ENCODE measurements at places on chromosomes 6 and 20.

DNA sequence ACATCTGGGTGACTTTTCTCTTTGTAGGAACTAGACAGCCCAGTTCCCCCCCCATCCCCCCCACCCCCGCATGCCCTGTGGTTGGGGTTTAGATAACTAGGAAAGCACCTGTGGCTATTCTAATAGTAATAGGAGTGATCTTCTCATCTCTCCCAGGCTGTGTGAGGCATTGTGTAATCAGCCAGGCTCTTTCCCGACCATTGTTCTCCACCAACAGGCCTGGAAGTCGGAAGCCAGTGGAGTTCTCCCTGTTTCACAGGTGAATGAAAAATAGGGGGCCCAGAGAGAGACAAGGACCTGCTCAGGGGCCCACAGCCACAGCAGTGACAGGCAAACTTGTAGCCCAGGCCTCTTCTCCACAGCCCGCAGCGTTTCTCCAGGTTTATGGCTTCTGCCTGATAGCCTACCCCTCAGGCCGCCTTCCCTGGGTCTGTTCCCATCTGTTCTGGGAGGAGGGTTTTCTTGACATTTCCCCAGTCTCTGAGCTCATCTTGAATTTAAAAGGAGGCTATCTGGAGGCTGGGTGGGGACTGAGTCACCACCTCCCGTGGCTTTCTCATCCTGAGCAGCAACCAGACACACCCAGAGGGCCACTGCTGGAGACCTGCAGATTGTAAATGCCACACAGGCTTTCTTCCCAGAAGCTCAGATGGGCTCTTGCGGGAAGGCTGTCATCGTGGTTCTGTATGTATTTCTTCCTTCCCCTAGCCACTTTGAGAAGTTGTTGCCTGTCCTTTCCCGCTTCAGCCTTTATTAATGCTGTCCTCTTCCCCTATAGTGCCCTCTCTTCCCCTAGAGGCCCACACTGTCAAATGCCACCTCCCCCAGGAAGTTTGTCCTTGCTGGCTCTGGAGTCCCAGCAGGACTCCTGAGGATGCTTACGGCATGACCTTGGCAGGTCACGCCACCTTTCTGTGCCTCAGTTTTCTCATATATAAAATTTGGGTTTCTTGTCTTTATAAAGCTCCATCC, 75.9 kb upstream of the MYL9 start:
- no peak for DNase-seq

DNA sequence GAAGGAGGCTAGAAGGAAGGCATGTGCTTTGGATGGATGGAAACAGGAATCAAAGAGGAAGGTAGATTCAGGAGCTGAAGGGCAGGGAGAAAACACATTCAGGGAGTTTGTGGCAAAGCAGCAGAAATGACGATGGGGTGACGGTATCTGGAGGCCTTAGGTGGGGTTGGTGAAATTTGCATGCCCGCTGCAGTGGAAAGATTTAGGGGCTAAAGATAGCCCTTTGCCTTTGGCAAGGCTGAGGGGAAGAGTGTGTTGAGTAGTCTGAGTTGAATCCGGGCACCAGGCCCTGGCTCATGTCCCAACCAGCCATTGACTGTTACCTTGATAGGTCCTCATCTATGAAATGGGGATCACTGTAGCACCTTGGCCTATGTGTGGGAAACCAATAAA, 1.3 kb downstream of the GZF1 start:
- no peak for DNase-seq

GRCh38 chr6:53960311-53960710, 150.9 kb upstream of the MLIP start:
- no peak for DNase-seq

DNA sequence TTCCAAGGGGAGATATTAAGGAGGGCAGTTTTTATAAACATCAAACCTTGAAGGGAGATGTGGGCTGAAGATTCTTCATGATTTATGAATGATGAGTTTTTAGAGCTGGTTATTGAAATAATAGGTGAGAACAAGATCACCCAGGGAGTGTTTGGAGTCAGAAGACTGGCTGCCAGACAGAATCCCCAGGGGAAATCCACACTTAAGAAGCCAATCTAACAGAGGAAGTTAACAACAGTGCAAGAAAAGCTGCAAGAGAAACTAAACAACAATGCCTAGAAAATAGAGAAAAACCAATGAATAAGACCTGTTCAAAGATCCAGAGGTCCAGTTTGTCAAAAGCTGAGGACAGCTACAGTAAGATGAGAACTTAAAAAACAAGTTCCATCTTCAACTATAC, 167.9 kb upstream of the MAN1A1 start:
- no peak for DNase-seq

- DNase-seq, result no peak
These were observed 18.1 kb upstream of the ILRUN start for GRCh38 chr6:34714663-34715062.

- no peak for DNase-seq
These were observed 94.4 kb upstream of the ZNF217 start for GRCh38 chr20:53688085-53688484.

DNA sequence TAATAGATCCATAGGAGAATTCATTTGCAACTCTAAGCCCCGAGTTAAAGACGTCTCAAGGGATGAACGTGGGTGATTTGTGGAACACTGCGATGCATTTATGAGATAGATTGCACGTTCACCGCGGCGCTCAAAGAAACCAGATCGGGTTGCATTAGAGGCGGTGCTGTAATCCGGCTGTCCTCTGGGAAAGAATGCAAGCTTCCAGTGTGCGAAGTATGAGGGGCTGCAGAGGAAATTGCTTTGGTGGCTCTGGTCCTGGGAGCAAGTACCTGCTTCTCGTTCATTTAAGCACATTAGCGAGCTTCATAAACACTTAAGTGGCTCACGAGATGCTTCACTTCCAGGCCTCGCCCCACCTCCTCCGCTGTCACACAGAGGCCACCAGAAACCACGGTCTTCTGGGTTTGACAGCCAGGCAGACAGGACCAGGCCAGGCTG, 182.3 kb downstream of the CDH4 start:
- no peak for DNase-seq

- no peak for DNase-seq
These were observed 74.3 kb upstream of the RCAN2 start for GRCh38 chr6:46565531-46565930.

DNA sequence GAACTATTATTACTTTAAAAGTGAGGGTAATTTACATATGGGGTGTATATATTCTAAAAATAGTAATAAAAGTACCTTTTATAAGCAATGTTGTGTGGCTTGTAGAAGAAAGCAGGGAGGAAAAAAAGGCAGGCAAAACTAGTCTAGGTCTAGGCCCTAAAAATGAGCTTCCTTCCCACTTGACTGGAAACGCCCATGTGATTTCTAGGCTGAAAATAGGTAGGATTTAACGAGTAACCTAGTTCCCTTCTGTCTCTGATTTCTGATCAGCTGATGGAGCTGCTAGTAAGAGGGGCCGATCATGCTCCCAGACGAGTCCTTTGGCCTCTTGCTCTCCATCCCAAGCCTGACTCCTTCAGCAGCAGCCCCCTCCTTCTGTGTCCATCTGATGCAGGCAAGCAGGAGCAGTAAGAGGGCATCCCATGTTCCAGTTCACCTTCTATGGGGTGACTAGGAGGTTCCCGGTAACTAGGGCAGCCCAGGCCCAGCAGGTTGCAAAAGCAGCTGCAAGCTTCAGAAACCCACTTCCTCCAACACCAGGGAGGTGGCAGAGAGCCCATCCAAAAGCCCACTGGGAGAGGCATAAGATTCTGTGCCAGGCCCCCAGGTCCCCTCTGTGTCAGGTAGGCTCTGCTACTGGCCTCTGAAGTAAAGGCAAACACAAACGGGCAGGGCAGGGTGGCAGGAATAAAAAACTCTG, 24.4 kb downstream of the TBC1D20 start:
- DNase-seq, result no peak

- DNase-seq, result no peak
These were observed 103.6 kb downstream of the PDE7B start for GRCh38 chr6:135955099-135955498.

DNA sequence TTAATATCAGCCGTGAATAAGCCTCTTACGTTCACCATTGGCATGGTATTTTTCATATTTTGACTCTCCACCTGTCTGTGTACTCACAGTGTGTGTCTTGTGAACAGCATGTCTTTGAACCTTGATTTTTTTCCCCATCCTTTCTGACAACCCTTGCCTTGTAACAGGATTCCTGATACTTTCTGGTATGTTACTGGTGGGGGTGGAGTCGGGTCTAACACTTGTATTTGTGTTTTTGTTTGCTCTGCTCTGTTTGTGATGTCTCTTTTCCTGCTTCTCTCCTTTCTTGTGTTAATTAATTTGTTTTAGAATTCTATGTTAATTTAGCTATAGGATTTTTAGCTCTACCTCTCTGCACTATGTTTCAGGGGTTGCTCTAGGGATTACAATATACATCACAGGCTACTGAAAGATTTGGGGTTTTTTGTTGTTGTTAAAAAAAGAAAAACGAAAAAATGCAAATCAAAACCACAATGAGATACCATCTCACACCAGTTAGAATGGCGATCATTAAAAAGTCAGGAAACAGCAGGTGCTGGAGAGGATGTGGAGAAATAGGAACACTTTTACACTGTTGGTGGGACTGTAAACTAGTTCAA, 245.1 kb downstream of the CDH4 start:
- no peak for DNase-seq

GRCh38 chr20:38134427-38135270, 30.4 kb downstream of the TGM2 start:
- no peak for DNase-seq

DNA sequence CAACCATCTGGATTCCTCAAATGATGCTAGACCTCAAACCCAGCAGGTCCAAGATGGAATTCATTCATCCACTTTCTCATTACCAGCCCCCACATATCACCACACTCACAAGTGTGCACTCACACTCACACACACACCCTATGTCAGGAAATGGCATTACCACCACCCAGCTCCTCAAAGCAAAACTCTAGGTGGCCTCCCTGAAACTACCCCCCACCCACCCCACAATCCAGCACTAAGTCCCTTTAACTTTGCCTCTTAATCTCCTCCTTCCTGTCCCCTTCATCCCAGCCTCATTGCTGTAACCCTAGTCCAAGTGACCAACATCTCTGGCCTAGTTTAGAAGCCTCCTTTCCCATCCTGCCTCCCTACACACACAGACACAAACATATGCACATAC, 109.4 kb downstream of the TNFAIP3 start:
- no peak for DNase-seq

DNA sequence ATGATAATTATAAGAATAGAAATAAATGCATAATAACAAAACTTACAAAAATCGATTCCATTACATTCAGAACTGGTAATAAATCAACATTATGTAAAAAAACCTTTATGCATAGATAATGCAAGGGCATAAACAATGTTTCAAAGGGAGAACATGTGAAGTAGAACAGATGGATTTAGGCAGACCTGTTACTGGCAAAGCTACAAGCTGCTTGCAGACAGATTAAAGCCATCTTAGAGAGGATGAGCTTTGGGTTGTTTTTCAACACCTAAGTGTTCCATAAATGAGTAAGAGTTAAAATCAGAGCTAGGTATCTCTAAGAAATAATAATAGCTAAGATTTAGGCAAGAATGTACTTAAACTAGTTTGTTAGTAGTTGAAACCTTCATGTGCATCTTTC, 37.2 kb downstream of the SNAP25 start:
- no peak for DNase-seq

DNA sequence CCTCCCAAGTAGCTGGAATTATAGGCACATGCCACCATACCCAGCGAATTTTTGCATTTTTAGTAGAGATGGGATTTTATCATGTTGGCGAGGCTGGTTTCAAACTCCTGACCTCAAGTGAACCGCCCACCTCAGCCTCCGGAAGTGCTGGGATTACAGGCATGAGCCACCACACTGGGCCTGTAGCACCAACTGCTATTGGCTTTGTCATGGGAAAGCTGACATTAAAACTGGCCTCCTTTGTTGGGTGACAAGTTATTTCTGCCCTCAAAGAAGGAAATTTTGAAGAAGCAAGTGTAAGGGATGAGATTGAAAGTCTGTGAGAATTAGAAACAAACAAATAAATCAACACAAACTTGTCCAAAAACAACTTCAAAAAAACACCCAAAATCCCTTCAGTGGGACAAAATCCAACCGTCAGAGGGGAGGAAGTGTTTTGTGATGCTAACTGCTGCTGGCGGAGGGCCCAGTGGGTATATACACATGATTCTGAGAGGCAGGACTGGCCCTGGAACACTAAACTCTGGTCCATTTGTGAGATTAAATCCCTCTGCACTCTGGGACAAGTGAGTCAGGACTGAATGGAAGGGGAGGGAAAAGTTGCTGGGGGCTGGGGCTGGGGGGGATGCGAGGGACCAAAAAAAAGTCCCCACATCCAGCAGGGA, 87.5 kb upstream of the NAA20 start:
- no peak for DNase-seq

DNA sequence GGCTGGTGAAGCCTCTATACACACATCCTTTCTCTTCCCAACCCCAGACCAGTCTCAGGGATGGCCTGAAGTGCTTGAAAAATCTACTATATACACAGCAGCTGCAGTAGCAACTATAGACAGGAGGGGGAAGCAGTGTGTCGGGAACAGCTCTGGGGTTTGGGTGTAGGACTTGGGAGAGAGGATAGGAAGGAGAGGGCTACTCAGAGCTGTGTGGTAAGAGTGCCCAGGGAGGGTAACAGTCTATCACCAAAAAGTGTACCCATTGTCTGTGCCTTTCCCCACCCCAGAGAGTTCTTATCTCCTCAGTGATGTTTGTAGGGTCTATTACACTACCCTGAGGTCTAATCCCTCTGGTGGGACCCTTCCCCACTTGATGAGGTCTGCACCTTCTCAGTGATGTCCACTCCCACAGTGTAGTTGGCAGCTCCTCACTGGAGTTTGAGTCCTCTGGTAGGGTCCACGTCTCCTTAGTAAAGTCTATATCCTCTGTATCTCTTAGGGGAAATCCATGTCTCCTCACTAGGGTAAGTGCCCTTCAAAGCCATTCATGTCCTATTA, 1.5 kb upstream of the GGT7 start:
- DNase-seq, result peak; percentile 21

- no peak for DNase-seq
These were observed 26.7 kb upstream of the IPCEF1 start for GRCh38 chr6:154383273-154383672.

- DNase-seq, result no peak
These were observed 140.1 kb downstream of the NRN1 start for GRCh38 chr6:5866547-5867051.

- no peak for DNase-seq
These were observed 13.8 kb downstream of the MDFI start for GRCh38 chr6:41651962-41652657.

GRCh38 chr6:93177918-93178317, 241.4 kb downstream of the EPHA7 start:
- DNase-seq, result no peak

DNA sequence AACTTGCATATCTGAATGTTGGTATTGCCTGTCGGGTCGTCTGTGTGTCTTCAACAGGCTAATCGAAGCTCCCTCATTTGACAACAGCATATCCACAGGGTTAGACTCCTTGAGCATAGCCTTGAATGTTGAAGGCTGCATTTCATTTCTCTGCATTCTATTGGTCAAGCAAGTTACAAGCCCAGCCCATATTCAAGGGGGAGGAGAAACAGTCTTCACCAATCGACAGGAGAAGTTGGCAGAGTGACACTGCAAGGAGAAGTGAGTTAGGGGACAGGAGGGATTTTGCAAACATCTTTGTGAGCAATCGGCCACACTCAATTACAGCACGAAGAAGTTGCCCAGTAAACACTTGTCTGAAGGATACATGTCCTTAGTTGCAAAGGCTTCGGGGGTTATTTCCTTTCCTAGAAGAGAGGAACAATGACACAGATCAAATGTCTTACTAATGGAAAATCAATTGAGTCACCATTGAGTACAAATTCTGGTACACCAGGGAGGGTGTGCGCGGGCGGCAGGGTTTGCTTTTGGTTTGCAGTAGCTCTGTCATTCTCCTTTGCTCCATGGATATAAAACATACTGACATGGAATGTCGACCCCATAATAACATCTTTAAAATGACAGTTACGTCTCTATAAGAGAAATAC, 60.6 kb upstream of the NT5E start:
- DNase-seq, result no peak

GRCh38 chr20:42484790-42485375, 704.8 kb downstream of the PTPRT start:
- no peak for DNase-seq

All from esophagus squamous epithelium (tissue), 5 donors.